NCI-H2107 (cell line): ENCODE measurements at places on chromosomes 6 and 20.

- DNase-seq: no peak
Observed at GRCh38 chr20:23826541-23827021, at the start of gene CST2. TSS of gene CST2 (minus strand) at chr20:23826729. CDS start at chr20:23826660, 69 bp downstream.

DNA sequence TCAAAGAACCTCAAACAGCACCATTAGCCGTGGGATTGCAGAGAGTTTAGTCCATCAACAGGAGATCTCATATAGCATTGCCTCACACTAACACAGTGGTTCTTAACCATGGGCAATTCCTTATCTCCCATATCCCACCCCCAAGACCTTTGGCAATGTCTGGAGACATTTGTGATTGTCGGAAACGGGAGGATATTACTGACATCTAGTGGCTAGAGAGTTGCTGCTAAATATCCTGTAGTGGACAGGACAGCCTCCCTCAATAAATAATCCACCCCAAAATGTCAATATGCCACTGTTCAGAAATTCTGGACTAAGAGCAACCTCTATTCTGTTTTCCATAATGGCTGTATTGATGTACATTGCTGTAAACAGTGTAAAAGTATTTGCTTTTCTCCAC is 210.1 kb upstream of the CCN2 start:
- DNase-seq: no peak

- no peak for DNase-seq
Observed at GRCh38 chr6:66481216-66481615, 774.2 kb upstream of the EYS start.

DNA sequence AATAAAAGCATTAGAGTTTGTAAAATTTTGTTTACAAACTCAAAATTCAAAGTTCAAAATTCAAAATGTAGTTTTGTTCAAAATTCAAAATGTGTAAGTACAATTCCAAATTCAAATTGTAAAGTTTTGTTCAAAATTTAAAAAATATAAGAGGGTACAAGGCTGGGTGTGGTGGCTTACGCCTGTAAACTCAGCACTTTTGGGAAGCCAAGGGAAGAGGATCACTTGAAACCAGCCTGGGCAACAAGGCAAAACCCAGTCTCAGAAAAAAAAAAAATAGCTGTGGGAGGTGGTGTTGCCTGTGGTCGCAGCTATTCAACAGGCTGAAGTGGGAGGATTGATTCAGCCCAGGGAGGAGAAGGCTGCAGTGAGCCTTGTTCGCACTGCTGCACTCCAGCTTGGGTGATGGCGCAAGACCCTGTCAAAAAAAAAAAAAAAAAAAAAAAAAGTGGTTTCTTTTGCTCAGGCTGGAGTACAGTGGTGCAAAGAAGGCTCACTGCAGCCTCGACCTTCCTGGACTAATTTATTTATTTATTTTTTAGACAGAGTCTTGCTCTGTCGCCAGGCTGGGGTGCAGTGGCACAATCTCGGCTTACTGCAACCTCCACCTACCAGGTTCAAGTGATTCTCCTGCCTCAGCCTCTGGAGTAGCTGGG is 5.4 kb upstream of the ZBTB12 start:
- DNase-seq: no peak

- DNase-seq: no peak
Observed at GRCh38 chr6:19736066-19736465, 101.1 kb upstream of the ID4 start.

GRCh38 chr6:63263444-63263843 is 52.2 kb downstream of the FKBP1C start:
- no peak for DNase-seq

DNA sequence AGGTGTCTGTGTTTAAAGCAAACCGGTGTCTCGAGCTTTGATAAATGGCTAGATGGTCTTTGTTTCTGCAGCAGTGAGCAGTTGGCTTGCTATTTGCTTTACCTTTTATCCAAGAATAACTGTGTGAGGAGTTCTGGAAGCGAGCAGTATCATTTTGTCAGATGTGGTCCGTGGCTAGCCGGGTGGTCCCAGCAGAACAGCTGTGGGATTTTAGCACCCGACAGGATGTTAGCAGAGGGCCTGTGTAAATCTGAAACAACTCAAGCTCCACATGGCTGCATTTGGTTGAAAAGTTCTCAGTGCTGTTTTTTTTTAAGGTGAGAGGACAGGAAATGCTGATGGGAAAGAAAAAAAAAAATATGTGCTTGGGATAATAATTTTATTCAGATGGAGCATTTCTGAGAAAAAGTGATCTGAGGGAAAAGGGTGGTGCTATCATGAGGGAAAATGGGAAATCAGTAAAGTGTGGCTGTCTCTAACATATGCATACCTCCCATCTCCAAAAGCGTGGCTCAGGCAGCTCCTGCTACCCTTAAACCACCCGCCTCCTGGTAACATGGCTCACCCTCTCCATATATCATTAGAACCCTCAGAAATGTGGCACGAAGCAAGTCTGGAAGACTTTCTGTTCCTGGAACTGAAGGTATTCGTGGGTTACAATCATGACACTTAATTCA is 215.4 kb downstream of the TSHZ2 start:
- no peak for DNase-seq

DNA sequence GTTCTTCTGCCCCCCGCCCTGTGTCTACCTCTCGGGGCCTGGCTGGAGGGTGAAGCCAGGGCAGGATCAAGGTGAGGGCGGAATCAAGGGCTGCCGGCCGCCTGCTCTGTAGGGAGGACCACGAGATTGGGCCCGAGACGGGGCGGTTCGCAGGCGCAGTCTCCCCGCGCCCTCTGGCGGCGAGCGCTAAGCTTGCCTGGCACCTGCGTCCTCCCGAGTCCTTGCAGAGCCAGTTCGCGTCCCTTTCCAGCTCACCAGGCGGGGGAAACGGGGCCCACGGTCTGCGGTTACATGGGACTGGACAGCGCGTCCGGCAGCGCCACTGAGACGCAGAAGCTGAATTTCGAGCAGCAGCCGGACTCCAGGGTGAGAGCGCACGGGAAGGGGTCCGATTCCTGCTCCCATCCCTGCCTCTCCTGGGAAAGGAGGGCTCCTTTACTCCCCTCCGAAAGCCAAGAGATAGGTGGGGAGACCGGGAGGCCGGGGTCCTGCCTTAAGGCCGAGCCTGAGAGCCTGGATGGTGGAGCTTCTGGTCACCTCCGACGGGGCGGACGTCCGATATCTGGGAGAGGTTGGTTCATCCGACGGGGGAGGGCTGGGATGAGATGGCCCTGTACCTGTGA is 3.6 kb upstream of the MATN4 start:
- DNase-seq: no peak

GRCh38 chr20:1896484-1897258 is 1.5 kb downstream of the SIRPA start:
- DNase-seq: no peak

- peak; percentile 9 for DNase-seq
Observed at GRCh38 chr6:92559003-92559402, 860.4 kb downstream of the EPHA7 start.

DNA sequence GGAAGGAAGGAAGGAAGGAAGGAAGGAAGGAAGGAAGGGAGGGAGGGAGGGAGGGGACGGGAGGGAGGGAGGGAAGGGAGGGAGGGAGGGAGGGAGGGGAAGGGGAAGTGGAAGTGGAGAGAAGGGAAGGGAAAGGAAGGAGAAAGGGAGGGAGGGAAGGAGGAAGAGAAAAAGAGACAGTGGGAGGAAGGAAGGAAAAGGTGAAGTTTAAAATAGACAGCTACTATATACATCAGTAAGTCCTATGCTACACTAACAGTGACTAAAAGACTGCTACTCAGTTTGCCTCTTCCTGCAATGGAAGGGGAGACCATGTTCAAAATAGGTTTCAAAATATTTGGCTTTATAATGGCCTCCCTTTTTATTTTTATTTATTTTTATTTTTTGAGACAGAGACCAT is 22.5 kb downstream of the MAP3K5 start:
- no peak for DNase-seq
